ENCODE measurements at places on chromosomes 12 and 14.

DNA sequence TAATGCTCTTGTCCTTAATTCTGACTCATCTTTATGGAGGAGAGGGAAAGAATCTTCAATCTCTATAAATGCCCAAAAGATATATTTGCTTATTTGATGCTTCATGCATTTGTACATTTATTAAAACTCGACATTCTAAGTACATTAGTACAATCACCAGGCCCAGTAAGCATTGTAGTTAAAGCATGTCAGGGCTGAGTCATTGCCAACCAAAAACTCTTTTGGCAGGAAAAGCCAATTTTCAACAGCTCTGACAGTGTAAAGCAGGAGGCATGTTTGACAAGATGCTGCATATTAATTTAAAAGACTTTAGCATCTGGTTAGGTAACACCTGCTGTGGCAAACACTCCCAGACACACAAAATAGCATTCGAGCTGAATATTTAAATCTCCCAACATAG lies 290.9 kb downstream of the PPFIA2 start:
- no peak for DNase-seq

GRCh38 chr12:19740472-19741131 lies 301.3 kb downstream of the AEBP2 start:
- no peak for DNase-seq

DNA sequence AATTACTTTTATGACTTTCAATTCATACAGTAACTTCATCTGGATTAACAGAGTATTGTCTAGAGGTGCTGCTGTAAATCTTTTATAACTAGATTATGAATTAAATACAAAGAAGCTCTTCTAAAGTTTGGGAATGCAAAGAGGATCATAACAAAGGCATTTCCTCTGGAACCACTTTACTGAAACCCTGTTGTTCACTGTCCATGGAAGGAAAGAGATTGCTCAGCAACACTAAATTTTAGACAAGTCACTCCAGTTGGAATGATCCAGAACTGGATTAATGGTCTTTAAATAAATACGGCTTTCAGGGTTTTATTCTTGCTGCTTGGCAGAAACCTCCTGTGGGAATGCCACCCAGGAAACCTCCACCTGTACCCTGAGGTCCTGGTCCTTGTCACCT lies 250.6 kb downstream of the KSR2 start:
- DNase-seq = no peak

DNA sequence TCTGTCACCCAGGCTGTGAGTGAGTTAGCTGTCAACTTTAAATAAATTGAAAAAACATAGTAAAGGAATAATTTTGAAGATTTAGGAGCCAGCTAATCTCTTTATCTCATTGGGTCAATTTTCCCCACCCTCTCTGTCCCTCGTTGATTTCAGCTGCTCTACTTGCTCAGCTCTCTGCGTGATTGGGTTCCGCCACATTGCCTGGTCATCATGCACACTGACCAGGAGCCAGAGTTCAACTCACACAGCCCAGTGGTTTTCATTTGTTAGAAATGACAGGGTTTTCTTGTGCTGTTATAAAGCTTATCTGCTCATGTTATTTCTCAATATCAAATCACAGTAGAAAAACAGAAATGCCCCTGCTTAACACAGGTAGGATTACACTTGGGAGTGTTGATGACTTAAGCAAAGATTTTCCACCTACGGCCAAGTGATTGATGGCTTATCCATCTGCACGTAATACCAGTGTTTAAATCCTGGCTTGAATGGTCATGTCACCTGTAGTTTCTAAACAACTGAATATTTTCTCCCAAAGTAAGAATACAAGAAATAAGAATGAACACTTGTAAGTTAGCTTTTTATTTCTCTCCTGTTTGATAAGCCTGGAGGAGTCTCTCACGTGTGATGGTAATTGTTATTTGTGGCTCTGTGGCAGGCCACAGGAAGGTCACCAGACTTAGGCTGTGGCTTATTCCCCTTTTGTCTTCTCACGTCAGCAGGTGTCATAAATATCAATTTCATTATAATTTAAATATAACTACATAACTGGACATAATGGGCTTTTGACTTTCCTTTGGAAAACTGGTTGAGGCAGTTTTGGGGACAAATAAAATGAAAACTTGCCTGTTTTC lies 367.2 kb upstream of the DDHD1 start:
- no peak for DNase-seq

- DNase-seq = no peak
Observed at GRCh38 chr12:89662623-89663022, 46.0 kb downstream of the ATP2B1 start.

DNA sequence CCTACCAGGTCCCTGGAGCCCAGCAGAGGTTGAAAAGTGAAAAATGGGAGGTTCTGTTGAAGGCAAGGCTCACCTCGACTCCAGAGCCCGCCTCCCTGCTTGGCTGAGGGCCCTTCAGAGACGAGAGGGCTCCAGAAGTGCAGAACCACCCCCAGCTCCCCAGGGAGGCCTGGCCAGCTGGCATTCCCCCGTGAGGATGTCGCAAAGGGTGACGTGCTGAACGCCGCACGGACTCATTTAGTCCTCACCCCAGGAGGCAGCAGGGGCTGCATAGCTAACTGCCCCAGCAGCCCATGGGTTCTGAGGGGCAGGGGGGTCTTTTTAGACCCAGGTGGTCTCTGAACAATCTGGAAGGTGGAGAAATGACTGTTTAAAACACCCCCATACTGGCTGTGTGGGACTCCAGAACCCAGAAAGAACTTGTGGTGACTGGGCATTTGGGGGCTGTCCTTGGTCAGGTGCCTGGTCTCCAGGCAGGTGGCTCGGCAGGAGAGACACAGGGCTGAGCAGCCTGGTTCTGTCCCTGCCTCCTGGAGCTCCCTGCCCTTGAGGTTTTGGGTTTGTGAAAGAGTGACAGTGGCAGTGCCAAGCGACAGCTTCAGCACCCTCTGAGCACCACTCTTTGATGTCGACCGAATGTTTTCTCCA lies 32.0 kb downstream of the ANAPC7 start:
- DNase-seq = no peak

DNA sequence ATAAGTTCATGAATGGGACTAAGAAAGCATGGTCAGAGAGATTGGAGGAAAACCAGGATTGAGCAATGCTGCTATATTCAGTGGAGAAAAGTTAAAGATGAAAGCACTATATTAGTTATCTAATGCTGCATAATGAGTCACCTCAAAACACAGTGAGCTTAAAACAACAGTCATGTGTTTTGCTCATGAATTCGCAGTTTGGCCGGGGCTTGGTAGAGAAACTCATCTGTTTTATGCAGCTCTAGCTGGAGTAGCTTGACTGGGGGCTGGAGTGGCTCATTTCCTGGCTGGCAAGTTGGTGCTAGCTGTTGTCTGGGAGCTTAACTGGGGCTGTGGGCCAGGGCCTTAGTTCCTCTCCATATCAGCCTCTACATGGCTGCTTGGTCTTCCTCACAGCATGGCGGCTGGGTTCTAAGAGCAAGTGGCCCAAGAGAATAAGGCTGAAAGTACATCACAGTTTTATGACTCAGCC lies 90.1 kb downstream of the ADCK1 start:
- no peak for DNase-seq

- no peak for DNase-seq
Observed at GRCh38 chr14:66069036-66069435, 417.1 kb upstream of the CCDC196 start.

DNA sequence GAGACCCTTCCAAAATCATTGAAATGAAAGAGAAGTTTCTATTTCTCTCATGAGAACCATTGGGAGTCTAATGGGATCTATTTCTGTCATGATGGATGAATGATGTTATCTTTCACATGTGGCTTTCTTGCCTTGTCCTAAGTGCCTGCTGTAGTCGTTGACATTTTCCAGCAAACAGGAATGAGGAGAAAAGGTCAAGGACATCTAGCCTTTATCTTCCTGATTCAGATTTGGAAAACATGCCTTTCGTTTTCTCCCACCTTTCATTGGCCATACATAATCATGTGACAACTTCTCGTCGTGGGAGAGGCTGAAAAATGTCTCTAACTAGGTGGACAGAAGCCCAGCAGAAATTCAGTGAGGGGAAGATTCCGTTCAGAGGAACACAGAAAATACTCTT lies 94.5 kb downstream of the PCNX1 start:
- DNase-seq = no peak

GRCh38 chr12:116666305-116666673 lies 71.6 kb downstream of the SPRING1 start:
- no peak for DNase-seq

- no peak for DNase-seq
Observed at GRCh38 chr14:68491793-68492192, 301.1 kb downstream of the ZFP36L1 start.

- DNase-seq = no peak
Observed at GRCh38 chr12:76636121-76636692, 76.6 kb upstream of the OSBPL8 start.

- no peak for DNase-seq
Observed at GRCh38 chr12:92178340-92178739, 32.7 kb upstream of the BTG1 start.

DNA sequence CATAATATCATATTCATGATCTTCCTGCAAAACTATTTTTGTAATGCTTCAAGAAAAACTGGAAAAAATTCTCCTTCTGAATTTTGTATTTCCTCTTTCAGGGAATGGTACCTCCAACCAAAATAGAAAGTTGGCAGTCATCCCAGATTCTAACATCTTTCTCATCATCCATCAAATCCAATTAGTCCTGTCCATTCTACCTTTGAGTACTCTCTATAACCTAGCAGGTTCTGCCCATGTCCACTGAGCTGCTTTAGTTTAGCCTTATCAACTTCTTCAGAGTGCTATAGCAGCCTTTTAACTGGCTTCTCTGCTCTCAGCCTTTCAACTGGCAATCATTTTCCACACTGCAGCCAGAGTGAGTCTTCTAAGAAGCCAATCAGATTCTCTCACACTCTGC lies 236.2 kb downstream of the AKAP6 start:
- no peak for DNase-seq

DNA sequence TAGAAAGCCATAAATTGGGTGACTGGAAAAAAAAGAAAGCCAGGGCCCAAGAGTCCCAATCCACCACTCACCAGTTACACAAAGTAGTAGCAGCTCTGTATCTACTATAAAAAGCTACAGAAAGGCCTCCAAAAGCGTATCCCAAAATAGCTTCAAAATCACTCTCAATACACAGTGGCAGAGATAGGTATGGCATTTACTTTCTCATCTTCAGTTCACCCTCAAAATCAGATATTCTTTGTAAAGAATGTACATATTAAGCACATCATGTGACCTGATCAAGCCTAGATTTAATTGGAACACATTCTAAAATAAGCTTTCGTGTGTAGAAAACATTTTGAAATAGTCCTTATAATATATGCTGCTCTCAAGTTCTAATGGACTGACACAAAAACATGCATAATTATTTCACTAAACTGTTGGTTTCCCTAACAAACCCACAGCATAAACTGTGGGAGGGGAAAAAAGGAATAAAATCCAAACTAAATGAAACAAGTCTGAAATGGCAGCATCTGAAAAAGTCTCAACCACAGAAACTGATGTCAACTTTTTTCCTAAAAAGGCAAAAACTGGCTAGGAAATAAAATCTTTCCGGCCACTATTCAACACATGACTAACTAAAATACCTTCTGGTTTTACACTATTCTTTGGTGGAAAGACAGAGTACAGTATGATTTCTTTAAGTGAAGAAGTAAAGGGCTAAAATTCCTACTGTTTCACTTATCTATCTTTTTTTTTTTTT lies 25.9 kb downstream of the UBE2N start:
- DNase-seq = no peak

- no peak for DNase-seq
Observed at GRCh38 chr14:59371771-59372170, 93.4 kb downstream of the GPR135 start.

DNA sequence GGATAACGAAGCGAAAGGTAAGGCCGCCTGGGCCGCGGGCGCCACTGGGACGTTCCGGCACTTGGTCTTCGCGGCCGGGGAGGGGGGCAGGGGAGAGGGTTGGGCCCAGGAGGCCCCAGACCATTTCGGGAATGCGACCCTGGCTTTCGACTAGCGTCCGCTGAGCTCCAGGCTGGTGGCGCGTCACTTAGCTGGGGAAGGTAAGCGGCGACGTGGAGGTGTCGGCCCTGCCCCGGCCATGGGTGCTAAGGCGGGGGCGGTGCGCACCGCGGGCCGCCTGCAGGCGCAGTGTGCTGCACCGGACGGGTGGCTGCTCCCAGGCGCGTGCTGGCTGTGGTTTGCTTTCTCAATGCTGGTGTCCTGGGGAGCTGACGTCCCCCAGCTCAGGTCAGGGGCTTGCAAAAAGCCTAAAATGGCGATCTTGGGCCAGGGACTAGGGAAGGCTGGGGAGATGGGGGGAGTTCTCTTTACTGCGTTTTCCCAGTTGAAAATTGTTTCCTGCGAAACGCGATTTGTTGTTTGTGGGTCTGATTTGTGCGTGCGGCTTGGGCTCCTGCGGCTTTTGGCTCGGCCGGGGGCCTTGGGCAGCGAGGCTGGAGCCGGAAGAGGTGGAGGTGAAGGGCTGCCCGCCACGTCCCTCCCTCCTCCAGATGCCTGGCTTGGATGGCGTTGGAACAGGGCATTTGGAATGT lies 1.2 kb downstream of the HOXC10 start:
- DNase-seq = no peak

GRCh38 chr12:56898938-56899337 lies 35.3 kb downstream of the SDR9C7 start:
- DNase-seq = no peak

Data from stimulated activated CD4-positive, alpha-beta T cell treated with anti-CD3 and anti-CD28 coated beads, Interleukin-2, amount 100 ng/mL, for 24 hours (primary cell).